CD8-positive, alpha-beta memory T cell (primary cell): ENCODE measurements at places on chromosomes 6 and 20.

DNA sequence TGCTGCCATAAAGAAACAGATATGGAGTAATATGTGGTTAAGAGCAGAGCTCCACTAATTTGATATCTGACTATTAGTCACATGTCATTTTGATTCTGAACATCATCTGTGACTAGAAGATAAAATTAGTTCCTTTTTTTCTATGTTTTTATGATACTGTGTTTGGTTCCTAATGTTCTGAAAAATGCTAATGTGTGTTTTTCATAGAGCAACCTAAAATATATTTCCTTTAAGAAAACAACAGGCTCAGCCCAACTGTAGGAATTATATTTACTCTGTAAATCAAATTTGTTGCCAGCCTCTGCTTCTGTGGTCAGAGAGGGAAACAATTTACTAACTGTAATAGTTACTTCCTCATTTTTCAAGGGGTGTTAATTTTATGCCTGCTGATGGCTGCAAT, 33.3 kb upstream of the TXLNB start:
- DNase-seq: no peak

DNA sequence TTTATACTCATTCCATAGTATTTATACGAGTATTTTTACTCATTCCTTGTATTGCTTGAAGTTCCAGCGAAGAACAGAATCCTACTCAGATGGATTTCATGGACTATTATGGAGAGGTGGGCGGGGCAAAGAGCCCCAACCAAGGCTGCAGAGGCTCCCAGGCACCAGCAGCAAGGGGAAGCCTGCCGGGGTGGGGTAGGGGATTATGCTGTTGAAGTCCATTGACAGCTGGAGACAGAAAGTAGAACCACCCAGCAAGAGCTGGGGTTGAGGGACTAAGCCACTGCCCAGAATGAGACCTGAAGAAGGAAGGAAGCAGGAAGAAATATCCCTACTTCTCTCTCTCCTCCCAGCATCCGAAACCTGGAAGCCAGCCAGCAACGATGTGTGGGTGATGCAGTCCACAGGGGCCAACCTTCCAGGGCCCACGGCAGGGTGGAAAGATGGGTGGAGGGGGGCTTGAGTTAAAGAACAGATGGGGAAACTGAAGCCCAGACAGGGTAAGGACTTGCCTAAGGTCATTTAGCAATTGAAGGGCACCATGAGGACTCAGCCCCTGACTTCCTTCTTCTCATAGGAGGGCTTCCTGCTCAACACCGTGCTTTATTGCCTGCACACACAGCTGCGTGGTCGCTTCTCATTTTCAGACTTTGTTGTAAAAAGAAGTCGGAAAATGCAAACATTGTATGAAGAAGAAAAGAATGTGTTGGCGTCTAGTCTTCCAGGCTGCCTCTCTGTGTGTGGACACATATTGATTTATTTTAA, 18.3 kb upstream of the GTSF1L start:
- DNase-seq: no peak

DNA sequence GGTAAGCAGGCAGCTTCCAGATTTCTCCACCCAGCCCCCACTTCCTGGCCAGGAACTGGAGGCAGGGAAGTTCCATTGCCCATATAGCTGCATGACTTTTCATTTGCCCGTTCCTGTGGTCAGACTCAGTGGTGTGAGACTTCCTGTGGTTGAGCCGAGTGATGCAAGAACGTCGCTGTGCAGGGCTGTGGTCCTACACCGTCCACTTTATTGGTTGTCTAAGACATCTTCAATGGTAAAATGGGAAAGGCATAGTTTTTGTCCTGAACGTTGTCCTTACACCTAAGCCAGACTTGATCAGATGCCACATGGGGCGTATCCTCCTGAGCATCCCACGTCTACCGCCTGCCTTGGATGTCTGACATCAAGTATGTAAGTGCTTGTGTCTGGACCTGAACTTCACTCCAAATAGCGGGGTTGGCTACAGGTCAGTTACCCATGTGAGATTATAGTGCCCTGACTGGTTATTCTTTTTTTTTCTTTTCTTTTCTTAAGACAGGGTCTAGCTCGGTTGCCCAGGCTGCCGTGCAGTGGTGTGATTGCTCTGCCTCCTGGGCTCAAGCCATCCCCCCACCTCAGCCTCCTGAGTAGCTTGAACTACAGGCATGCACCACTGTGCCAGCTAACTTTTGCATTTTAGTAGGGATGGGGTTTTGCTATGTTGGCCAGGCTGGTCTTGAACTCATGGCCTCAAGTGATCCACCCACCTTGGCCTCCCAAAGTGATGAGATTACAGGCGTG, 25.9 kb upstream of the GTSF1L start:
- DNase-seq: no peak

- no peak for DNase-seq
Observed at GRCh38 chr20:19692685-19693119, 65.4 kb upstream of the RIN2 start.

GRCh38 chr6:2875359-2876191, 27.5 kb downstream of the SERPINB9 start:
- peak; percentile 55 for DNase-seq

DNA sequence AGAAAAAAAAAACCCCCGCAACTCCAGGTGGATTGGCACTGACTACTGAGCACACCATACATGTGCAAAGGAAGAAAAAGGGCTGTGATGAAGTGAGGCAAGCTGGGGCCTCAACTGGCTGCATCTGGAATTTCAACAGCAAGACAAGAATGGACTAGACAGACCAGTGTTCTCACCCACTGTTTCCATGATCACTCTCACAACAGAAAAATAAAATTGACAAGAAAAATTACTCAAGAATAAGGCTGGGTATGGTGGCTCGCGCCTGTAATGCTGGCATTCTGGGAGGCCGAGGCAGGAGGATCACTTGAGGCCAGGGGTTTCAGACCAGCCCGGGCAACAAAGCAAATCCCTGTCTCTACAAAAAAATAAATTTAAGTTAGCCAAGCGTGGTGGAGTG, 18.8 kb downstream of the ZNF217 start:
- DNase-seq: no peak

- no peak for DNase-seq
Observed at GRCh38 chr6:150058231-150058792, 10.6 kb downstream of the ULBP3 start.

- DNase-seq: no peak
Observed at GRCh38 chr6:131561925-131562707, 10.9 kb upstream of the ARG1 start.

DNA sequence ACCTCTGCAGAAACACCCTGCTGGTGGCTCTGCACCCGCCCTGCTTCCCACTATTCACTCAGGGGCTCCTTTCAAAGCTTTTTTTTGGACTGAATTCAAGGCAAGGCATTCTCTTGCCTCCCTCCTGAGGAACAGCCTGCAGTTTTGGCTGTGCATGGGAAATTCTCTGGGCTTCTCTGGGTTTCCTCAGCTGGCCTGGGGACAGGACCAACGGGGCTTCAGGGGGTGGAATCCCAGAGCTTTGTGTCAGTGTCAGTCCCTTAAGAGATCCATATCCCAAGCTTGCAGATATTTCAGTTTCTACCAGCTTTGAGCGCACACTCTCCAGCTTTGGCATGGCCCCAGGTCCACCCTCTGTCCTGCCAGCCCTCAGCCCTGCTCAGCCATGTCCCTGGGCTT, 2.0 kb downstream of the SCRT2 start:
- no peak for DNase-seq

GRCh38 chr6:112408522-112408921, 61.4 kb downstream of the RFPL4B start:
- no peak for DNase-seq

DNA sequence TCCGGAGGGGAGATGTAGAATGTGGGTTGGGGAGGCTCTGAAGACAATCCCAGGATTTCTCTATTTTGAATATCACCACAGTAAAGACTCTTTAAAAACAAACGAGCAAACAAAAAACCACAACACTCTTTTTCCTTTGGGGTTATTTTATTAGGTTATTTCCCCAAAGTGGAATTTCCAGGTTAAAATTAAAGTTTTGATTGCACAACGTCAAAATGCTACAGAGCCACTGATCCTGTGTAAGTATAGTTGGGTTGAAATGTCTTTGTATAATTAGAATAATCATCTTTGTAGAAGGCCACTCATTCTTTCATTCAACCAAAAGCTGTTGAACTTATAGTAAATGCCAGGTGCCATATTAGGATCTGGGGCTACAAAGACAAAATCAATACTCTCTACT, 19.6 kb upstream of the PIM1 start:
- no peak for DNase-seq

- DNase-seq: no peak
Observed at GRCh38 chr6:117446861-117447260, 21.1 kb upstream of the ROS1 start.

GRCh38 chr20:54284928-54285704, 77.2 kb downstream of the PFDN4 start:
- no peak for DNase-seq
